ENCODE measurements at places on chromosomes 2 and 18.

DNA sequence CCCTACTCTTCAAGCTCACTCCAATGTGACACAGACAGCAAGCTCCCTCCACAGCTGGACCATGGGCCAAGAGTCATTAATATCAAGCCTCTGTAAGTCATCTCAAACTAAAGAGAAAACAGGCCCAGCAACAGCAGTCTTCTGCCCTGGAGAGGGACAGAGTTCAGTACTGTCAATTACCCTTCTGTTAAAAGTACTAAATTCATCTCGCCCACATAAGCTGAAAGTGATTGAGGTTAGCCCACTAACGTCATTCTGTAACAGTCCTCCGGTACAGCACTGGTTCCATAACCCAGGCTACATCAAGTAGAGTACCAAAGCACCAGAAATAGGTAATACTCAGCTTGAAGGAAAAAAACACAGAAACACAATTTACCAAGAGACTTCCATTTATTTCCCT lies 25.9 kb downstream of the THADA start:
- no peak for DNase-seq

- DNase-seq = no peak
Measured at GRCh38 chr2:139631966-139632365, 851.8 kb upstream of the NXPH2 start.

GRCh38 chr2:126866451-126866850 lies 32.2 kb upstream of the TEX51 start:
- DNase-seq = no peak

DNA sequence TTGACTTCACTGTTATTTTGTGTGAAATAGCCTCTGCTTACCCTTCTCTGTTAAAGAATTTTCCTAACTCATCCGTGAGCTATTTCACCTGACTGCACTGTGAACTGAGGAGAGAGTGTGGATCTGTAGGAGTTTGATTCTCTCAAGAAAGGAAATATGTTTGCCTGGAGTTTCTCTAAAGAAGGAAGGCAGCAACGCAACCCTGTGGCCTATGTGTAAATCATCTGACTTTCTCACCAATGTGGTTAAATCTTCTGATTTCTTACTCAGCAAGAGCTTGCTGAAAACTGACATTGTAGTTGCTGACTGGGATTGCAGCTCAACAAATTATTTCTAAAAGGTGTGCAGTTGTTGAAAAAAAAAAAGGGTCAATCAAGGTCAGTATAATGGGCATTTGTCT lies 153.9 kb upstream of the PELI1 start:
- no peak for DNase-seq

DNA sequence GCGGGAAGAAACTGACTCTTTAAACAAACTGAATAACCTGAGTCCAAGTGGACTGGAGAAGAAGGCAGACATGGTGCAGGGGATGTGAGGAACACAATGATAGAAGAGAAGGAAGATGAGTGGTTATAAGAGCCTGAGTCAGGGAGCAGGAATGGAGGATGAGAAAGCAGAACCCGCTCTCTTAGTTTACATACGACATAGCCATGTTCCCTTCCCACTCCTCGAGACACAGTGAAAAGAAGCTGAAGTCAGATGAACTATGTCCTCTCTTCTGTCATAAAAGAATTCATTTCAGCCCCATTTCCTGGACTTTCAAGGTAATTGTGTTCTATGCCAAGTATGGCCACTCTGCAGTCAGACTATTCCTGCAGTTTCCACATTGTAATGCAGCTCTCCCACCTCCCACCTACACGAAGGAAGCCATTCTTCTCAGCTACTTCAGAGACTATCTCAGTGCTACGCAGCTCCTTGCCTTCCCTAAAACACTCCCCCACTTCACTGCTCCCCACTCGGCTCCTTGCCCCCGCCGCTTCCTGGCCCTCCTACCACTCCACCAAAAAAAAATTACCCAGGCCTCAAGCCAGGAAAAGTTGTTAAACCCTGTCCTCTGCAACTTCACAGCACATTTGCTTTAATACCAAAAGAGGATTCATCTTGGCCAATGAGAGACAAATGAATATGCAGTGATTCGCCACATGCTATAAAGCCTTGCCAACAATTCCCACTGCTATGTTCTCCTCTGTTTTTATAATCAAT lies 323.4 kb upstream of the EPHA4 start:
- DNase-seq = no peak

DNA sequence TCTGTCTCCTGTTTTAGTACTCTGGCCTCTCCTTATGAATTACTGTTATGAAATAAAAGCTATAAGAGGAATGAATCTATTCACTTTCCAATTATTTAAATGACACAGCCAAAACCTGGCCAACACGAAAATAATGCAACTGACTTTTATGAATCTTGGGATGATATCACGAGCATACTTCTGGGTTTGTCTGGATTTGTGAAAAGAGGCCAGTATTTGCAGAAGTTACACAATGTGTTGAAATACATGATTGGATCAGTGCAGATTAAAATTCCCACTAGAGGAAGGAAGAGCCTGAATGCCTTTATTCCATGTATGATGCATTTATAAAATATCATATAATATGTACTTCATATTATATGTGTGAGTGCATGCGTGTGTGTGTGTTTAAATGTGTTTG lies 418.2 kb downstream of the GRB14 start:
- no peak for DNase-seq

DNA sequence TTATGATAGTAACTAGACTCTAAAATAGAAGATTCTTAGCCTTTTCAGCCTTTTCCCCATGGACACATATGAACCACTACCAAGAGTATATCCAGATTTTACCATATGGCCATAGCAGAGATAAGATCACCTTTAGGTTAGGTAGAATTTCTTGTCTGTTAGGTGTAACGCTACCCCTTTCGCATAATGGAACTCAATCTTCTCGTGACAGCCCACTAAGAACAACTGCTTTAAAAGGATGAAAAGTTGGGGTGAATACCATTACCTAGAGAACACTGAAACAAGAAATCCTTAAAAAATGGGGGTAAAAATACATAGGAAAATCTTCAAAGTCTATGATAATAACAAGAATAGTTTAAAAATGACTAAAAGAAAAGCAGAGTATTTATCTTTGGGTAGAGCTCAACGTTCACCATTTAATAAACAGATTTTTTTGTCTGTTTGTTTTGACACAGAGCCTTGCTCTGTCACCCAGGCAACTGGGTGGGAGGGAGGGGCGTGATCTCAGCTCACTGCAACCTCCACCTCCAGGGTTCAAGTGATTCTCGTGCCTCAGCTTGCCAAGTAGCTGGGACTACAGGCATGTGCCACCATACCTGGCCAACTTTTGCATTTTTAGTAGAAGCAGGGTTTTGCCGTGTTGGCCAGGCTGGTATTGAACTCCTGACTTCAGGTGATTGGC lies 67.2 kb downstream of the VIL1 start:
- no peak for DNase-seq

GRCh38 chr2:74198023-74198460 lies 373 bp upstream of the MTHFD2 start:
- DNase-seq = no peak

DNA sequence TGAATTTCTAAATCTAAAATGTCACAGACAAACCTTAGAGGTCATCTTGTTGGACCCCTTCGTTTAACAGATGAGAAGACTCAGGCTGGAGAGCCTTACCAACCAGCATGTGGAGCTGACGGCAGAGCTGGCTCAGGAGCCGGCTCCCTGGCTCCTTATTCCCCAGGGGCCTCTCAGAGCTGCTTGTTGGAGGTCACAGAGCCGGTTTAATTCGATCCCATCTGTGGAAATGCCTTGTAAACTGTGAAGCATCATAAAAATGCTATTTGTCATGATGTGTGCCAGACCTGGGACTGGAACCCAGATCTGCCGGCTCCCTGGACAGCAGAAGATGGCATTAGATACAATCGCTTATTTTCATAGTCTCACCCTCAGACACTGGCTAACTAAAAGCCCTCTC lies 8.2 kb upstream of the CIB4 start:
- no peak for DNase-seq

- no peak for DNase-seq
Measured at GRCh38 chr2:230130668-230131364, 62.1 kb upstream of the SLC16A14 start.

DNA sequence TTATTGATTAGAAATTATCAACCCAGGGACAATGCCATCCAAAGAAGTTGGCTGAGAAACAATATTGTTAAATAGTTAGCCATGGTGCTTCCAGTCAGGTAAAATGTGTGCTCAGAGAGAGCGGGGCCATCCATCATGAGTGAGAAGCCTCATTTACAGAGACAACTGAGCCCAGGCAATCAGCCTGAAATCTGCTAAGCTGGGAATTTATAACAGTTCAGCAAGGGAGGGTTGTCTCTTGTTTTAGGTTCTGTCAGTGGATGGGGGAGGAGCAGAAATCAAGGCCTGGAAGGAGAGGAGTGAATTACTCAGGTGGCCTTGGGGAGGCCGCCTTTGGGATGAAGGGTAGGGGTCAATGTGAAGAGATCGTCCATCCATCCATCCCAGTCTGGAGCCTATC lies 102.5 kb upstream of the ST8SIA3 start:
- DNase-seq = no peak

- no peak for DNase-seq
Measured at GRCh38 chr2:105734762-105735538, 9.8 kb upstream of the NCK2 start.

DNA sequence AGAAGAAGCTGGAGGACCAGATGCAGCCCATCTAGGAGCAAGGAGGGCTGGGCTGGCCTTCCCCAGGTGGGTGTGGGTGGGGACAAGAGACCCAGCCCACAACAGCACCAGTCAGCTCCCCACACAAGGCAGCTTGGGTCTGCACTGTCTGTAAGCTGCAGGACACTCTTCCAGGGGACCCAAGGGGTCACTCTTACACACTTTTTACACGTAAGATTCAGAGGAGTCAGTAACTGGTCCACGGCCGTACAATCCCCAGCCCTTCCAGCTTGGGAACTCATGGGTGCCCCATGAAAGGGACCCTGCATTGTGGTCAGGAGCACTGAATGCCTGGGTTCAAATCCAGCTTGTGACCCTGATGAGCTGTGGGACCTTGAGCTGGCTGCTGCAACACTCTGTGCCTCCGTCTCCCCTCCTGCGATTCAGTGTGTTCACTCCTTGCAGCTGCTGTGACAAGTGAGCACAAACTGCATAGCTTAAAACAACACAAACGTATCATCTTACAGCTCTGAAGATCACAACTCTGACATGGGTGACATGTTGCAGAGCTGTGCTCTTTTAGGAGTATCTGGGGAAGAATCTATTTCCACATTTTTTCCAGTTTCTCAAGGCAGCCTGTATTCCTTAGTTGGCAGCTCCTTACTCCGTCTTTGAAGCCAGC lies 11.1 kb upstream of the SLC66A3 start:
- DNase-seq = no peak

GRCh38 chr2:27992787-27993401 lies 102.4 kb downstream of the BABAM2 start:
- DNase-seq = no peak

- DNase-seq = peak; percentile 48
Measured at GRCh38 chr2:11738589-11739436, 7.6 kb upstream of the LPIN1 start.

- no peak for DNase-seq
Measured at GRCh38 chr2:198371921-198372543, 567.6 kb downstream of the PLCL1 start.

DNA sequence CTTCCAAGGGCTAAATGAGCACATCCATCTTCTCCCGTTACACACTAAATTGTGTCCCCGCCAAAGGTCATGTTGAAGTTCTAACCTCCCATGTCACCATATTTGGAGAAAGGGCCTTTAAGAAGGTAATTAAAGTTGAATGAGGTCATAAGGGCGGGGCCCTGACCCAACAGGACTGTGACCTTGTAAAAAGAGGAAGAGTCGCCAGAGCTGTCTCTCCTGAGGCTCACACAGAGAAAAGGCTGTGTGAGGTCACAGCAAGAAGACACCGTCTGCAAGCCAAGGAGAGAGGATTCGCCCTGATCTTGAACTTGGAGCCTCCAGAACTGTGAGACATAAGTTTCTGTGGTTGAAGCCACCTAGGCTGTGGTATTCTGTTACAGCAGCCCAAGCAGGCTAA lies 24.1 kb downstream of the TRABD2A start:
- DNase-seq = no peak

GRCh38 chr2:54370405-54371104 lies 85.6 kb upstream of the SPTBN1 start:
- DNase-seq = no peak

GRCh38 chr2:55965276-55965675 lies 41.7 kb upstream of the EFEMP1 start:
- DNase-seq = no peak

- DNase-seq = no peak
Measured at GRCh38 chr2:46296840-46297545, at the start of gene EPAS1. EPAS1 (plus strand) TSS chr2:46297407; CDS start chr2:46297912, 505 bp downstream.

DNA sequence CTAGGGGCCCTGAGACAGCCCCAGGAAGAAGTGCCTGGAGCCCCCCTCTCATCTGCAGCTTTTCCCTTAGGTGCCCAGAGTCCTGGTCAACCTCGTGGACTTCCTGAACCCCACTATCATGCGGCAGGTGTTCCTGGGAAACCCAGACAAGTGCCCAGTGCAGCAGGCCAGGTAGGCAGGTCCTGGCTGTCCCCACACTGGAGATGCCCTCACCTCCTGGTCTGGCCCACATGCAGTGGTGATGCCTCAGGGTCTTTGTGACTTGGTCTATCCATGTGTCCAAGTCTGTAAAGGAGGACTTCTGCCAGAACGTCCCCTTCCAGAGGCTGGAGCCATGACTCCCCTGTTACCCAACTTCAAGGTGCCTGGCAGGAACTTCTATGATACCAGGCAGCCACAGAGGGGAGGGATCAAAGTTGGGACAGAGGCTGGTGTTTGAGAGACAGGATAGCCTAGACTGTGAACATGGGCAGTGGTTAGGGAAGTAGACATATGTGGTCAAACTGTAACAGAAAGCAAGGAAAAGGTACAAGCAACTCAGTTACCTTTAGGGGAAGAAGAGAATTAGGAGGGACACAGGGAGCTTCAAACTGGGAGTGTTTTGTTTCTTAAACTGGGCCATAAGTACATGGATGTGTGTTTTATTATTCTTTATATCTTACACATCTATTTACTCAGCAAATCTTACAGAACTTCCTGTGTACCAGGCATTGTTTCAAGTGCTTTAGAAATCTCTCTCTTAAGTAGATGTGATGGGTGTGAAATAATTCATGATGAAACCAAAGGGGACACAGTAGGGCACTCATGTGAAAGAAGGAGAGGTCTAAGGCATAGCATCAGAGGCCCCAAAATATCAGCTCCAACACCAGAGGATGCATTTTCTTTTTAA lies 107.1 kb downstream of the PLB1 start:
- no peak for DNase-seq

GRCh38 chr2:205245001-205245400 lies 437.3 kb upstream of the NRP2 start:
- DNase-seq = no peak

Data from spinal cord (tissue), 10 donors.